K562 (cell line): ENCODE measurements at places on chromosomes 7 and 10.
A peak's percentile ranks its signal among the peaks of the same experiment; 100 is the strongest.

DNA sequence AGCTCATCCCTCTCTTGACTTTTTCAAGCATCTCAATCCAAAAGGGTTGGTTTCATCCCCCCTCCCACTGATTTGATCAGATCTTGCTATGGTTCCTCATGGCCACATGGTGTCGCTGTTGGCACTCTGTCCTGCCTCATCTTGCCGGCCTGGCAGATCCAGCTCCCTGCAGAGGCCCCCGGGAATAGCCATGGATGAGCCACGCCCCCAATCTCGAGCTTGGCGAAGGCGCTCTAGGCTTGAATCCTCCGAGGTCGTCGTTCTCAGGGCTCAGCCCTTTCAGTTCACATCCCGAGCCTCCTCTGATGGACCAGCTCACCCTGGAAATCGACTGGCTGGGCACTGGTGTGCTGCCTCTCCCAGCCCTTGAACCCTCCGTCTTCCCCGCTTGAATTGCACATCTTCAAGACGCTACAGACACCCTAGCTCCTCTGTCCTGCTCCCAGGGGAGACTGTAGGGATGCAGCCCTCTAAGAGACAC is 628.7 kb downstream of the TYW1 start:
- peak; percentile 92 for DNase-seq

DNA sequence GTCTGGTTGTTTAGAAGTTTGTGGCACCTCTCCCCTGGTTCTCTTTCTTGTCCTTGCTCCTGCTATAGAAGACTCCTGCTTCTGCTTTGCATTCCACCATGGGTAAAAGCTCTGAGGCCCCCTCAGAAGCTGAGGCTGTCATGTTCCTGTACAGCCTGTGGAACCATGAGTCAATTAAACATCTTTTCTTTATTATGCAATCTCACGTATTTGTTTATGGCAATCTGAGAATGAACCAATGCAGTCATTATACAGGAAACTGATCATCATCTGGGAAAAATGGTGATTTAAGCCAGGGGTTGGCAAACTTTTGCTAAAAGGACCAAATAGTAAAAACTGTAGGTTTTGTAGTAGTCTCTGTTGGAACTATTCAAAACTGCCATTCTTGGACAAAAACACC is 175.4 kb downstream of the CSTF2T start:
- DNase-seq = no peak

GRCh38 chr10:86693721-86694369 is 25.5 kb downstream of the LDB3 start:
- DNase-seq = peak; percentile 62

GRCh38 chr10:120738658-120739057 is 112.5 kb upstream of the WDR11 start:
- no peak for DNase-seq

DNA sequence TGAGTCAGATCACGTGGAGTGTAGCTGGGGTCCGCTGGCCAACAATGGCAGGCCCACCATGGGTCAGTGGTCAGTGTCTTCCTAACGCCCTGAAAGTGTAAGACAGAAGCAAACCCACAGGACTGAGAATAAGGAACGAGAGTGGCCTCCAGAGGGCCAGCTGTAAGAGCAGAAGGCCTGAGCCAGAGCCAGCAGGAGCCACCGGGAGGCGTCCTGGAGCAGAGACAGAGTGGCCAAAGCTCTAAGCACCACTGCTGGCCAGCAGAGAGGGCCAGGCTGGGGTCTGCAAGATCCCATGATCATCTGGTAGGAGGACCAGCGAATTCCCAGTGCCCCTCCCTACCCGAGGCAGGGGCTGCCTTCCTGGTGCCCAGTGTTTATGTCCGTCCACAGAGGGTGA is 9.2 kb downstream of the CCDC201 start:
- DNase-seq = peak; percentile 22

DNA sequence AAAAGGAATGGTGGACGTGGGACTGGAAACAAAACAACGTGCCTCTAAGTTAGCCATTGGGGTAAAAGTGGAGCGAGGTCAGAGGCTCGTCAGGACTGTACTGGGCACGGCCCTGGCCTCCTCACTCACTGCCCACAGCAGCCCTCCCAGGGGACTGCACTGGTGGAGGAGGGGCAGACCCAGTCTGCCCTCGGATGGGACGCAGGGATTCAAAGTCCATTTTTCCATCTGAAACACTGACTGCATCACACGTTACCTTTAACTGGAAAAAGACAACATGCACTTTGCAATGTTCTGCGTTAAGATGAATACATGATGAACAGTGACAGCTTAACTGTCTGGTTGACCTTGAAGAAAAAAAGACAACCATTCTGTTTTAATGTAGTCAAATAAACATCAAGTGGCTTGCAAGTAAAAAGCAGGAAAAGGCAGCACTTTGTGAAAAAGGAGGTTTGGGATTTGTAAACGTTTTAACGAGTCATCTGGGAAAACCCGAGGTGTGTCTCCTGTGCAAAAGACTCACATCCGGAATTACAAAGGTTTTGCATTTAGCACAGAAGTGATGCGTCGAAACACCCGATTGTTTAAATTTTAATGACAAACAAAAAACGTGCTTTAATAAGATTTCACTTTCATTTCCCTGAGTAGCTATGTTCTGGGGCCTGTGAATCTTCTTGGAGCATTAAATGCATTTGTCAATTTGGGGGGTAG is 18.8 kb downstream of the KLF6 start:
- DNase-seq = no peak

DNA sequence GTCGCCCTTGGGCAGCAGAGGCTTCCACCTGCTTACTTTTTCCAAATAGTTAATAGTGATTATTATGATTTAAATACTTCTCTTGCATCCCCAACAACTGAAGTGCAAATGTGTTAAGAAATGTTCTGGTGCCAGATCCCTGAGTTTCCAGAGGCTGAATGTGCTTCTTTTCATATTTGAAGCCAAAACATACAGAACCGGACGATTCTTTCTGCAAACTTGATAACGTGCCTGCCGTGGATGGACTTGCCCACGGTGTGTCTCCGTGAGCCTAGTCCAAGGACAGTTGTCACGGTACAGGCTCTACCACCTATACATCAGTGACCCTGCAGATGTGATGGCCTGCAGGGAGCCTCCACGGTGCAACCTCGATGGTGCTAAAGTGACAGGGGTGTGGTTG is 198.6 kb upstream of the LYZL2 start:
- DNase-seq = no peak

DNA sequence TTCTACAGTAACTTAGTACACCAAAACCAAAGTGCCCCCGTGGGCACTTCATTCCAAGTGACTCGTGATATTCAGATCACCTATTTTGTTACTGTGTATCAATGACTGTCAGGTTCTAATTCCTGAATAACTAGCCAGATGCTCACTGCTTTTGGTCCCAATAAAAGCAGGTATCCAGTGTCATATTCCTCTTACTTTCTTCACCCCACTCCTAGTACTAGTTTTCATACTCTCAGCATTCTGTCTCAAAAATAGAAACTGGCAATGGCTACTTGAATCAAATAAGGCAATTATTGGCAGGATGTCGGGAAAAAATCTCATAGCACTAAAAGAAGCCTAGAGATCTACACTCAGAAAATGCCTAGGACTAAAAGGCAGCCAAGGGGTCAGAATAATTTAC is 84.6 kb downstream of the ZNF467 start:
- DNase-seq = no peak

DNA sequence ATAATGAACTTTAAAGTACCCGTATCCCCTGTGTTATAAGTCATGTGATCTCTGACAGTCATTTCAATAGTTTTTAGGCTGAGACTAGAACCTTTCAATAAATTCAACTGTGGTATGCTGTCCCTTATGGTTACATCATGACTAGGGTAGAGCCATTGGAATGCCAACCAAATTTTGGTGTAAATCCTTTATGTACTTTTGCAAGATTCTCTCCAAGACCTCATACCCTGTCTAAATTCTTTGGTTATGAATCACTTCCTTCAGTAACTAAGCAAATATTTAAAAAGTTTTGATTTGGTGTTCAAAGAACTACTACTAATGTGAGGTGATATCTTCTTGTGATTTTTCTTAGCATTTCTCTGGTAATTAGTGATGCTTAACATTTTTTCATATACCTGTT is 20.8 kb upstream of the OR6B1 start:
- no peak for DNase-seq

DNA sequence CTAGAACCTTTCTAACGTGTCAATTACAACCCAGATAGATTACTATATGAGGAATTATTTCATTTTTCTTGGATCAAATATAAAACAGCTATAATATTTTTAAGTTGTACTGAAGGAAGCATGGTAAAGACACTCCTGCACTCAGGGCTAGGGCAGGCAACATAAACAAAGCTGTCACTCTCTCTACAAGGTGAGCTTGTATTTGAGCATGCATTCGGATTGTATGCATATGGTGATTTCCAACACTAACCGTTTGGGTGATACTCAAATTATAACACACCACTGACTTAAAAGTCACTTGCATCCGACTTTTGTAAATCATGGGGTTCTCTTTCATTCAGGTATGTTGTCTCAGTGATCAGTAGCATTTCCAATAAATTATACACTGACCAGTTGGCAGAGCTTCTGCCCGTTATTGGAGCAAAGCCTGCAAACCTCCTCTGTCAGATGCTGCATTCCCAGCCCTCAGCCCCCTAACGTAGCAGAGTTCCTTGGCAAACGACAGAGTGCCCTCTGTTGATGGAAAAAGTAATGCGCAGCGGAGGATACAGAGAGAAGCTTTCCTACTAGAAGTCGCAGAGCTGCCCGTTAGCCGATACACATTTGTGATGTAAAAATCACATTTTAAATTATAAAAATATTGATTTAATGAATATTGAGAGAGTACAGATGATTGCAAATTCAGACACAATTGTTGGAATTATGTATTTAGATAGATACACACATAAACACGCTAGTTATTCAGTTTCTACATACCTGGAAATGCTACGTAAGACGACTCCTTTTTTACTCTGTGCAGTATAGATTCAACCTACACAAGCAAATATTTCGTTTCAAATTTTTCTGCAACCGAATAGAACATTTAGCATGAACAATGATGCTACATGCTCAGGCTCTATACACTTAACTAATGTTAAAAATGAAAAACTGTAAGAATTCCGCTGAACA is 173.9 kb upstream of the SP4 start:
- peak; percentile 10 for DNase-seq
